SJSA1 (cell line): ENCODE measurements at places on chromosomes 1 and 21. TPM values are rescaled to one million over a fixed set of nuclear protein-coding genes. Genes with fewer than 3 reads are reported as not detected.

- peak; percentile 44 for DNase-seq
Observed at GRCh38 chr1:66932291-66932690, 7.5 kb downstream of the MIER1 start.

- no peak for DNase-seq
Observed at GRCh38 chr1:9371391-9371935, 78.8 kb downstream of the SPSB1 start.

DNA sequence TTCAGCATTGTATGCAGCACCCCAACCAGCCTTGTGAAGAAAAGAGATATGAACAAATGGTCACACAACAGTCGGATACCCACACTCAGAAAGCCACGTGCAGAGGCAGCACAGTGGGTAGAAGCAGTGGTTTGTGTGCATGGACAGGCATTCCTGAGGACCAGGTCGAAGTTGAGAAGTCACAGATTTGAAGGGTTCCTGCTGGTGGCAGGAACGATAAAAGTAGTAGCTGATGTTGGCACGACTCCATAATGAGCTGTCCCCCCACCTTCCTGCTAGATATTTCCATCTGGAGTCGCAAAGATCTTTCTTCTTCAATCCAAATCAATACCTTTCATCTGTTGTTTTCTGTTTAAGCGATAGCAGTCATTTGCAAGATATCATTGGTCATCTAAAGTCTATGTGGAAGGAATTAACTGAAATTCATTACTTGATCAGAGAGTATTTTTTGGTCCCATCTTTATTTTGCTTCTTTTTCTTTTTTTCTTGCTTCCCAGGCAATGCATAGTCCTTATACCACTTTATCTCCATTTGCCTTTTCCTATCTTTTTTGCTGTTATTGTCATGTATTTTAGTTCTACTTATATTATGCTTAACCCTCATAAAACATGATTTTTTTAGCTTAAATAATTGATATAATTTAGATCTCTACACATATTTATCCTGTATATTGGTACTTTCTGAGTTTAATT lies 176.4 kb downstream of the DHRS3 start:
- DNase-seq = no peak

DNA sequence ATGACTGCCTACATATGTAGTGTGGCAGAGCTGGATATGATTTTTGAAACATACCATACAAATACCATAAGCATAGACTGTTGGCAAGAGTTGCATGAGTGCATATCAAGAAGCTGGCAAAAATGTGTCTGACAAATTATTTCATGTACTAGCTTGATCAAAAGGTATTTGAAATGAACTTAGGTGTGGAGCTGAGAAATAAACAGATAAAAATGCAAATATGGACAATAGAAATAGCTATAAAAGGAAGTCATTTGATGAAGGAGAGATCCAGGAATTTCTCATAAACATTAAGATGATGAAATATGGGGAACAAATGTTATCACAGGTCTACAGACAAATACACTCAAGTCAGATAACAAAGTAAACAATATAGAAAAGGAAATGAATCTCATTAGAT lies 609.1 kb downstream of the PTPRC start:
- no peak for DNase-seq

DNA sequence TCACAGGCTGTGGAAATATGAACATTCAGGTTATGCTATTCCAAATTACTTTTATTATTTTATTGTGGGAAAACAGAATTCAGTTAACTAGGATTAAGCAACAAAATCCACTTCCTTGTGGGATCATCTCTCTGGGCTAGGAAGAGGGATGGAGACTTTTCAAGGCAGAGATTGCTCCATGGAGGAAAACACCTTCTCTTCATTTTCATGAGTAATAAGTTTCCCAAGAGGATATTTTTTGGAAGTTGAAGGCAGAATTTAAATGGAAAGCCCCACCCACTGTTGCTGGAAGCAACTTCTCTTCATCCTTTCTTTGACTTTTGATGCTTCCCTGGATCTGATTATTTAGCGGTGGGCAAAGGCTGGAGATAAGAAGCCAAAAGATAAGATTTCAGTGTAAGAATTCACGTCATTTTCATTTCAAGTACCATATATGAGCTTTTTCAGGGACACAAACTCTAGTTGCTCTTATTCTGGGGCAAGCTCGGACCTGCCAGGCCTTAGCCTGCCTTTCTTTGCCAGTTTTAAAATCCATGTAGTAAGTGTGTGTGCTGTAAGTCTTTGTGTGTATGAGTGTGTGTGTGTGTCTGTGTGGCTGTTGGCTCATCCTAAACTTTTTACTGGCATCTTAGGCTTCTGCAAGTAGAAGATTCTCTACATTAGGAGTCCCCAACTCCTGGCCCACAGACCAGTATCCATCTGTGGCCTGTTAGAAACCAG lies 11.7 kb upstream of the IL24 start:
- no peak for DNase-seq

DNA sequence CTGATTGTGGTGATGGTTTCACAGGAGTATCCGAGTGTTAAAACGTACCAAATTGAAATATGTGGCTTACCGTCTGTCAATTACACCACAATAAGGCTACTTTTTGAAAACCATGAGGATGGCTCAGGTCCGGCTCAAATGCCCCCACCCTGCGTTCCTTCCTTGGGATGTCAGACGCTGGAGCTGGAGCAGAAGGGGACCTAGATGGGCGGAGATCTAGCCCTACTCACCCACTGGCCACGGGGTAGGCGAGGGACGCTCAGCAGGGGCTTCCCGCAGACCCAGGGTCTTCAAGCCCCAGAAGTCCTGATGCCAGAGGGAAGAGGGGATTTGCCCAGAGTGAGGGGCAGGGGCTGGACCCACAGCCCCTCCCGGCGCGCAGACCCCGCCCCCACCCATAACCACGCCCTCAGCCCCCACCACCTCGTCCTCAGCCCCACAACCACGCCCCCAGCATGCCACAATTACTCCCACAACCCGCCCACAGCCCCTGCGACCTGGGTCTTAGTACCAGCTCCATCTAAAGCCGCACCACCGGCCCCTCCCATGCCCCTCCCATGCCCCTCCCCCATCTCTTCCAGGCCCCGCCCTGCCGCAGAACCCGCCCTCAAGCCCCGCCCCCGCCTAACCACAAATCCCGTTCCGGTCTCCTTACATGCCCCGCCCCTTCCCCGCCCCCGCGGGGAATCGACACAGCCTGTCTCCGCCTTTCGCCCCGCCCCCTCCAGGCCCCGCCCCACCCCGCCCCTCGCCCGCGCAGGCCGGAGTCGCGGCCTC lies at the start of gene LRRC3:
Gene LRRC3 (plus strand): TSS at position 764 of the 777 bp plus-strand sequence. CDS start 1,135 bp downstream, outside the sequence.
- DNase-seq = peak; percentile 86

DNA sequence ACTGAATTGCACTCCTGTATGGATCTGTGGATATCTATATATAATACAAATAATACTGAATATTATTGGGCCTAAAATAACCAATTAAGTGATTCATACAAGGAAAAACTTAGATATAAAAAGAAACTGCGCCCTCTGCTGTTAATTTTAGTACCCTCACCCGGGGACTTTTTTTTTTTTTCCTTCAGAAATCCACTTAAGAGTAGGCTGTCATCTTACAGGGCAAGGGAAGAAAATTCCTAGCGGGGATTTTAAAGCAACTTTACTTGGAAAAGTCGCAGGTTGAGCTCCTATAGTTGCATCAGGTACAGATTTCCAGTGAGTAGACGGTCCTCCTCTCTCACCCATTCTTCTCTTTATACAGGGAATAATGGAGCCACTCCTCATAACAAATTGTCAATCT lies 1.3 kb downstream of the NTNG1 start:
- no peak for DNase-seq

DNA sequence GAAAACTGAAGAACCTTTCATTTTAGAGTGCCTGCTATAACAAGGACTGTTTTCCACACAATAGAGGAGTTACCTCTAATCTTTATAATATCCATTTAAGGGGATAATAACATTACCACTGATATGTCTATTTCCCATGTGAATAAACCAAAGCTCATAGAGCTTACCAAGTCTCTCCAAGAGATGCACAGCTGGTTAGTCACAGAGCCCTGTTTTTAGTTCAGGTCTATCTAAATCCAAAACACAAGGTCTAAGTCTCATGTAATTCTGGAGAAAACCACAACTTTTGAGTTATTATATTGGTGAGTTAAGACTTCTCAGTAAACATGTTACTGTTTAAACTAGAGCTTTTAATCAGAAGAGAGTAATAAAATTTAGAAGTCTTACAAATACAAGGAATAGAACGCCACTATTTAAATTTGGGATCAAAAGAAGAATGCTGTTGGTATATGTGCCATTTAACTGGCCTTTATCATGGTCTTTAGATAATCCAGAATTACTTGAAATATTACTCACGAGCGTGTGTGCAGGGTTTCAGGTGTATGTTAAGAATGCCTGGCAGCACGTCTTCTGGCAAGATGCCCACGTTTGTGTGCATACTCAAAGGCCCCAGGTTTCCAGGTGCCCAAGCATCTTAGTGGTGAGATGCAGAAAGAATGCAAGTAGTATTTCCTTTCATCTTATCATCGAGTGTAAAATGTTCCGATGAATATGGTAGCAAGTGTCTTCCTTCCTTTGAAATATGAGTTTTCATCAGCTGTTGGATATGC lies 190.6 kb downstream of the FMN2 start:
- DNase-seq = no peak

The CYP4A22 gene
- not detected in 2 replicates for total RNA-seq

DNA sequence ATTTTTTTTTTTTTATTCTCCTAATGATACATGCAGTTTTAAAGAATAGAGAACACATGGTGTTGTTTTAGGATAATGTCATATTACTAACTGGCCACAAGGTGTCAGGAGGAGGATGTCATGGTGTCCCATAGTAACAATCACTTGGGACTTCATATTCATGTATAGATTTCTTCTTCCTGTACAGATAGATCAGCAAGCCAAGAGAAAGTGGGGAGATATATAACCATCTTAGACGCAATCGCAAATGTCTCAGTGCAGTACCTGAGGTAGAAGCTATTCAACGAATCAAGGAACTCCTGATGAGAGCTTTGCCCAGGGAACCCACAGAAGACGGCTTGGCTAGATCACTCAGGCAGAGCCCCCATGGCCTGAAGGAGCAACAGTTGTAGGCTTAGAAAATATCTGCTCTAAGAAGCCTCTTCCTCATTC lies 12.3 kb downstream of the OR2T11 start:
- DNase-seq = no peak

The FNDC10 gene
- 0.50 and 0.76 TPM in 2 replicates for total RNA-seq

DNA sequence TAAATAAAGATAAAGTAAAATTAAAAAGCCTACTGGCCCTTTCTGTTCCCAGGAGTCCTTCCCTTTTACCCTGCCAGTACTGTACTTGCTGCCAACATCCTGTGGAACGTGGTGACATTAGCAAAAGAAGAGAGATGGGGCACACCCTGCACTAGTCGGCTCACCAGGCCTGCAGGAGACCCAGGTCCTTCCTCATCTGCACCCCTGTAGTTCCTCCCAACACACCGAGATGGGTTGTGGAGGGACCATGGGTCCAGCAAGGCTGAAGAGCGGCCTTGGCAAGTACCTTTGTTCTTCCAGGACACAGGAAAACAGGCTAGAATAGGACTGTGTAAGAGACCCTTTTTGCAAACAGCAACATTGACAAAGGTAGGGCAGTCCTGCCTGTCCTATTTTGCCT lies 98.7 kb upstream of the TMPRSS2 start:
- DNase-seq = no peak

- DNase-seq = no peak
Observed at GRCh38 chr1:235022981-235023710, 105.5 kb downstream of the TOMM20 start.

The C1QA gene
- not detected in 2 replicates for total RNA-seq

The LIPI gene
- not detected in 2 replicates for total RNA-seq
